ENCODE measurements at places on chromosomes 16 and 17. TPM values are rescaled to one million over a fixed set of nuclear protein-coding genes. Genes with fewer than 3 reads are reported as not detected.

Gene CA5A
- not detected for total RNA-seq

Gene SLC13A2
- not detected for total RNA-seq

Gene B4GALNT2
- total RNA-seq, result not detected

Gene WNT9B
- not detected for total RNA-seq

Gene NT5M
- 3.5 TPM for total RNA-seq

Gene LYRM9
- 22.7 TPM for total RNA-seq

Gene NEUROD2
- total RNA-seq, result not detected

Gene COL1A1
- total RNA-seq, result 2,022 TPM

Gene DRC7
- total RNA-seq, result not detected

Gene SPDYE4
- not detected for total RNA-seq

Gene MT1B
- total RNA-seq, result not detected

Gene HBQ1
- total RNA-seq, result not detected

Gene CES3
- 1.9 TPM for total RNA-seq

Gene SMIM22
- not detected for total RNA-seq

Gene CBFA2T3
- 0.17 TPM for total RNA-seq

Gene KRTAP2-3
- total RNA-seq, result not detected

Gene CHRNE
- total RNA-seq, result 0.87 TPM

Gene TMEM98
- total RNA-seq, result 255 TPM

Gene MVD
- total RNA-seq, result 68.3 TPM

Gene SLC6A2
- total RNA-seq, result not detected

Gene OR1A1
- not detected for total RNA-seq

Gene HASPIN
- total RNA-seq, result 5.1 TPM

Gene CHST4
- total RNA-seq, result not detected

Gene PPY
- total RNA-seq, result not detected

Gene RNF222
- not detected for total RNA-seq

Gene SP6
- 0.17 TPM for total RNA-seq

Gene TSNAXIP1
- 1.3 TPM for total RNA-seq

Gene CDRT4
- 1.8 TPM for total RNA-seq

Gene CSH2
- total RNA-seq, result not detected

Gene SLC9A5
- total RNA-seq, result 1.3 TPM

Data from smooth muscle cell of trachea (primary cell).